Activated naive CD8-positive, alpha-beta T cell treated with anti-CD3 and anti-CD28 coated beads, Interleukin-2, amount 50 U/mL, for 16 hours (primary cell): ENCODE measurements at places on chromosomes 2 and 18.

GRCh38 chr2:234747032-234747431 is 204.8 kb upstream of the SH3BP4 start:
- DNase-seq = no peak

DNA sequence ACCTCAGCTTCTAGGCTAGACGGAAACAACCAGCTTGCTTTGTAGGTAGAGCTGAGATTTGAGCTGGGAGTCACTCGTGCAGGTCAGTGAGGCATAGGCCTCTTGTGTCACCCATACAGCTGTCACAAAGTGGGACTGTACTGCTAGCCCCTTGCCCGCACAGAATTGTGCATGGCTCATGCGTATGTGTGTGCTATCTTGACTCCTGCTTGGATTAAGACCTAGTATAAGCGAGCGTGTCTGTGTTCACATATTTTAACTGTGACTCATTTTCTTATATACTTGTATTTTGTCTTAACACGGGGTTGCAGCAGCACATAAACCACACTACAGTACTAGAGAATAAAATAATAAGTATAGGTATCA is 20.1 kb downstream of the CEP68 start:
- no peak for DNase-seq

DNA sequence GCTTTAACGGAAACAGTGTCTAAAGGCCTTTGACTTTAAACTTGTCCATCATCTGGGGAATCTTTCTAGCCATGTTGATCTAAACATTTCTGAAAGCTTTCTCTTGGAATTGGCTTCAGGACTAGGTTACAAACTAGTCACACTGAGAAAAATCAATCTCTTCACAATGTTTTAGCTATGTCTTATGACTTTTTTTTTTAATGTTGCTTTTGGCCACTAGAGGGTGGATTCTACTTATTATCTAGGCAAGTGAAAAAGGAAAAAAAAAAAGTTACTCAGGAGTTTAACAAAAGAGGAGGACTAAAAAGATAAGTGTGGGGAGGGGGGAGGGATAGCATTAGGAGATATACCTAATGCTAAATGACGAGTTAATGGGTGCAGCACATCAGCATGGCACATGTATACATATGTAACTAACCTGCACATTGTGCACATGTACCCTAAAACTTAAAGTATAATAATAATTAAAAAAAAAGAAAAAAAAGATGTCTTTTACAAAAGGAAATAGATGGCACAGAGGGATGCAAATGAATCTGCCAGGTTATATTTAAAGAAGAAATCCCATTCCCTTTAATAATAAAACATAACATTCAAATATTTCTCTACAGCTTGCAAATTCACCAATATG is 160.4 kb upstream of the PID1 start:
- no peak for DNase-seq

- DNase-seq = no peak
These were observed 118.2 kb downstream of the ZNF521 start for GRCh38 chr18:25233528-25234321.

DNA sequence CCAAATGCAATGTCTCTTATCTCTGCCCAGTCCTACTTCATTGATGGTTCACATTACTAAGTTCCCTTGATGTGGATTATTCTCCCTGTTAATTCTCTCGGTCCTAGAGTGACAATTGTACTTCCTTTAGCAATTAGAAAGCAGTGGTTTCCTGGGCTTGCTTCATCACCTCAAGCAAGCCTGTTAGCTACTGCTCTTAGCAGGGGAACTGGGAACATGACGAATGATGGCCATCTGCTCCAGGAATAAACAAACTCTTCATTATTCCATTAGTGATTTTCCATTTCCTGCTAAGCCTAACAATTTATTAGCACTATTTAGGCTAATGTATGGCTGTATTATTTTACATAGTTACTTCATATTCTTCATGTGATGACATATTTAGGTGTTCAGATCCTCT is 331.8 kb downstream of the MTX2 start:
- no peak for DNase-seq

DNA sequence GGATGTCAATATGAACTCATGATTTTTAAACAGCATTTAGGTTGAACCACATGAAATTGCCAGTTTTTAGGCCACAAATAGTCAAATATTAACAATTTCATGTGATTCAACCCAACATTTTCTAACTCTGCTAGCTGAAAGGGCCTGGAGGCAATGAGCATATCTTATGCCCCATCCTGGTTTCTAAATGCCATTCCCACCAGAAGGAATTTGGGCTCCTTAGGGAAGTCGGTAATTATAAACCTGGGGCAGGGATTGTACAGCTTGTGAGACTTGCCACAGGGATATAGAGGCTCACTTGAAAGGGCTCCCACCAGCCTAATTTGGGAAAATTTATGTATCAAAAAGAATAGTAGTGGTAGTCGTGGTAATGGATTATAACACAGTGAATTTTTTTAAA is 178.4 kb upstream of the ALPP start:
- DNase-seq = no peak

GRCh38 chr2:53021828-53022227 is 745.8 kb upstream of the CHAC2 start:
- DNase-seq = no peak

GRCh38 chr2:101405351-101405899 is 18.1 kb upstream of the CREG2 start:
- DNase-seq = no peak

DNA sequence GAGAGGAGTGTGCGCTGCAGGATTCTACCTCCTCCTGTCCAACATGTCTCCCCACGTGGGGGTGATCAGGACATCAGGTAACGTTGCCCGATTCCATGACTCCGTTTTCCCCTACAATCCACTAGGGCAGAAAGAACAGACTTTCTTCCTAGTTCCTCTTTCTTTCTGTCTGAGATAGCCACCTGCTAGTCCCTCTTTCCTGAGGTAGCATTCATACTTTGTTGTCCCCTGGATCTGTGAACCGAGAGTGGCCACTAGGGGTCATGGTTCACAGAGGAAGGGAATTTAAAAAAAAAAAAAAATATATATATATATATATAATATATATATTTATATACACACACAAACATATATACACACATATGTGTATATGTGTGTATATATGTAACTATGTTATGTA is 210.0 kb upstream of the ZNF521 start:
- DNase-seq = no peak

- no peak for DNase-seq
These were observed 44.9 kb downstream of the PSMG2 start for GRCh38 chr18:12747530-12748315.

DNA sequence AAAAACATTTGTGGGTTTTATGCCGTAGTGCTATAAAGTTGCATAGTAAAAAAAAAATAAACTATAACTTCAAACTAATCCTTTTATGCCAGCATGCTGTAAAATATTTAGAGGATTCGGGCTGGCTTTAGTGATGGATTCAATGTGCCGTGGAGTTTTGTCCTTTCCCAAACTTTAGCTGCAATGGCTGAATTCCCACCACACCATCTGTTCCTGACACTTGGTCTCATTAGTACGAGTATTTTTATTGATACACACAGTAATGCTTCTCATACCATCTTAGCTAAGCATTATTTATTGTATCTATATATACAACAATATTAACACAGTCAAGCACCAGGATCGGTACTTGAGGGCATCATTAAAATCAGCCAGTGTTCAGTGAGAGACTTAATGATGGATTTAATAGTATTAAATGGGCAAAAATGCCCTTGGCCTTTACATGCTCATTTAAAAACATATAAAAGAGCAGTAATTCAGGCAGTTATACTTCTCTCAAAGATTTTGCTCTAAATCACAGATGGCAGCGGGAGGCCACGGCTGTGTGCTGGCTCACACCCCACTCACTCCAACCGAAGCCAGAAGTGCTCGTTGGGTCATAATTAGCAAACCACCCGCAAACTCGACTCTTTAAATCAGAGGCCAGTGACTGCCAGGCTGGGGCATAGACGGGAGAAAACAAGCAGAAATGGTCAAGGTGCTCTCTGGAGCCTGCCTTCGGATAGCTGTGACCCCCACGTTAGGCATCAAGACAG is 297.0 kb upstream of the REV1 start:
- DNase-seq = no peak

GRCh38 chr18:49613641-49614151 is 51.8 kb downstream of the LIPG start:
- no peak for DNase-seq

DNA sequence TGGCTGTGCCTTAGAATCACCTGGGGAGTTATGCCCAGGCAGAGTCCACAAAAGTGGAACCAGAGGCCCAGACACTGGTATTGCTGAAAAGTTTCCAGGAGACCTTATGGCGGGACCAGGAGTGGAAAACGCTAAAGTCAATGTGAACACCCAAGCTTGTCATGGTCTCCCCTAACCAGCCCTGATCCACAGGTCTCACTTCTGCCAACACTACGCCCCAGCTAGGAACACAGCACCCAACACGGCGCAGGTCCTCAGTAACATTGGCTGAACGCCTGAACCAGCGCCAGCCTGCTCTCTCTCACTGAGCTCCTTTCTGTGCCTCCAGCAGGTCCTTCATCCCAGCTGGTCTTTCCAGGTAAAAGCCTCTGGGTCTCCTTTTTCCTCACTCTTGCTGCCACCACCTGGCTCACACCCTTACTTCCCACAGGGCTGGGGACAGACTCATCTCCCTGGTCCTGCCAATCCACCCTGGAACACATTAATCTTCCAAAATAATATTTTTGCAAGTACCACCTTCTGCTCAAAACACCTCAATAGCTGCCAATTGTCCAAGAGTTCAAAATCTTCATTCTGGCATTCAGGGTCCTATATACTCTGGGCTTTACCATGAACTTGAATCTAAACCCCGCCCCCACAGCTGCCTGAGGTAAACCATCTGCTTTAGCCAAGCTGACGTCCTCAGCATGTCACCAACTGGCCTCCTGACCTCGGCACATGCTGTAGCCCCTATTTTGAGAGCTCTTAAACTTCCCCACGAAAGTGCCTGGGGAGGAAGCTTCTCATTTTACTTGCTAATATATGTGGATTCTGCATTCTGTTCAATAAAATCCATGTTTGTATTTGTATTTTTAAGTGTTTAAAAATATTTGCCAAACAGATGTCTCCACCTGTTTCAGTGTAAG is 34.6 kb downstream of the ADCY3 start:
- no peak for DNase-seq

DNA sequence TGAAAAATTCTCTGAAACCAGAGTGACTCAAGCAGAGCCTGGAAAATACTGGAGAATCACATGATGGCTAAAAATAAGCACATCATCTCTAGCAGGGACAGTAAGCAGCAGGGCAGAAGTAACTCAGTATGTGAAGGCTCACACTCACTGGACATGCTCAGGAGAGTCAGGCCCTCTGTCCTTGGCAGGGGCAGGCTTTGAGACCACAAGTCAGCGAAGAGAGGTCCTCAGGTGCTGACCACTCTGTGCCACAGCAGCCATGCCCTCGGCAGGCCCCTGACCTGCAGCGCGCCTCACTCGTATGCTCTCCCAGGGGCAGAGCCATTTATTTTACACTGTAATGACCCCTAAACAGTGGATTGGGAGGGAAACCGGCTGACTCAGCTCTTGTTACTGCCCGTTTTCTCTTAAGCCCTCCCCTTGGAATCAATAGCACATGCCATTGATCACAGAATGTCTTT is 76.8 kb downstream of the MAPRE2 start:
- DNase-seq = no peak

- DNase-seq = no peak
These were observed 601.7 kb downstream of the ARHGAP15 start for GRCh38 chr2:143730953-143731260.

DNA sequence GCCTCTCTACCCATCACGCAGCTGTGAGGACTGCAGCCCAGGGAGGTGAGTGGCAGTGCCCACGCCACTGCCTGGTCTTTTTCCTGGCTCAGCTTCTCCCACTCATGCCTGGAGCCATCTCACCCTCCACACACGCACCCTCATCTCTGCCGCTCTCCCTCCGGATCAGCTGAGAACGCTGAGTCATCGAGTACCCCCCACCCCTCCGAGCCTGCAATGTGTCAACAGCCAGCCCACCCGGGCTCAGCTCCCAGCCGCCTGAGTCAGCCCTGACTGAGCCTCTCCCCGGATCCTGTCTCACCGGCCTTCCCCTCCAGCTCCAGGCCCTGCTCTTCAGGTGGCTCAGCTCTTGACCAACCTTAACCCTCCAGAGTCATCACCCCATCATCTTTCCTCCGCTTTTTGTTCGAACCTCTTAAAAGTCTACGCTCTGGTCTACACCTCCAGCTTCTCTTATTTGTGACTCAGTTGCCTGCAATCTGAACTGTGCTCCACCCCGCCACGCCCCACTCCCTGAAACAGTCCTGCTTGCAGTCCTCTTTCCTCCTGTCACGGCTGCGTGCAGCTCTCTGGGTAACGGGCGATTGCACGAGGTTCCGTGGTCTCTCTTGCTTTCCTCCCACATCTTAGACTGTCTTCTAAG is 94.4 kb upstream of the ASAP2 start:
- DNase-seq = no peak

GRCh38 chr2:232174662-232175061 is 203.9 kb upstream of the ALPP start:
- no peak for DNase-seq

DNA sequence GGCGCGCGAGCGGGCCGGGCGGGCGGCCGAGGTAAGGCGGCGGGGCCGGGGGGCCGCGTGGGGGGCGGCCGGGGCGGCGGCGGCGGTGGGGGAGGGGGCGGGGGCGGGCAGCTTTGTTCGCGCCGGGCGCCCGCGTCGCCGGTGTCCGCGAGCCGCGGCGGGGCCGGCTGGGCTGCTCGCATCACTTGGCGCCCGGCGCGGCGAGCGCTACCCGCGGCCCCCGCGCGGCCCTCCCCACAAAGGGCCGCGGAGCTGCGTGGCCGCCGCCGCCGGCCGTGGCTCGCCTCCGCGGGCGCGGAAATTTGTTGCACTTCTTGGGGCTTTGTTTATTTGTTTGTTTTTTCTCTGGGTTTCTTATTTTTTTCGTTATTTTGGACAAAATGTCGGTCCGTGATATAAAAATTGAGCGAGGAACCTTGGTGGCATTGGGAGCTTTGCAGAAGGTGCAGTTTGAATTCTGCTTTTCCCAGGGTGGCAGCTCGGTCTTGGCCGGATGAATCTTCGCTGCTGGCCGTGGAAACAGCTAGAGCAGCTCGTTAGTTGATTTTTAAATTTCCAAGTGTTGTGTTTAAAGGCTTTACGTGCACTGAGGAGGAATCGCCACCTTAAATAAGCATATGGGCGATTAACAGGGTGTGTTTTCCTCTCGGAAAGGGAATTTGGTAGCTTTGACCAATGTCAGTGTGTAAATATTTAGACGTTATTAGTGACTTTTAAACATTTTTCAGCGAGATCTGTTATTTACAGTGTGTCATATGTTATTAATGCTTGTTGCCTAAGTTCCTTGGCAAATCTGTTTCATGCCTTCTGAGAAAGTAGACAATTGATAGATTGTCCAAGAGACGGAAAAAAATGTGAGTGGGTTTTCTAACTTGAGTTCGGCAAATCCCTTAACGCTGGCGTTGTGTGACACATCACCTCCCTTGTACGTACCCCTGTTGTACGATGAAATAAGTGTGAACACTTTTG is 822 bp downstream of the UBE2E3 start:
- DNase-seq = no peak
